ENCODE measurements at places on chromosomes 4 and X.

GRCh38 chr4:107740950-107741701 is 21.1 kb upstream of the PAPSS1 start:
- no peak for DNase-seq

DNA sequence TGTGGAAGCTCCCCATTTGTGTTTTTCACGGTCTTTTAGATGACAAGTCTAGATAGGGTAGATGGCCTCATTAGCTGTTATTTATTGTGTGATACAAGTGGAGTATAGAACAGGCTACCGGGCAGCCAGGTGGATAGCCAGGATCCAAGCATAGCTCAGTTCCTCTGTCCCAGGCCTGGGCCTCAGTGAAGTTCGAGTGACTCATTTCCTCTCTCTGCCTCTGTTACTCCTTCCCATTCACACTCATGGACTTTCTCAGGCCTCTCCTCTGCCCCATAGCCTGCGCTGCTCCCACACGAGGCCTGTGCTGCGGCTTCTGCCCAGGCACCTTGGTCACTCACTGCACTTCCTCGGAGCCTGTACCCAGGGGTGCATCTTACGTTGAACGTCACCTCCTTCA is 54.5 kb downstream of the TENM3 start:
- DNase-seq = no peak

- no peak for DNase-seq
Observed at GRCh38 chrX:108299101-108299591, 139.1 kb downstream of the COL4A6 start.

GRCh38 chr4:107692202-107692601 is 27.8 kb downstream of the PAPSS1 start:
- DNase-seq = no peak

- DNase-seq = no peak
Observed at GRCh38 chrX:23792861-23793553, 10.0 kb downstream of the SAT1 start.

DNA sequence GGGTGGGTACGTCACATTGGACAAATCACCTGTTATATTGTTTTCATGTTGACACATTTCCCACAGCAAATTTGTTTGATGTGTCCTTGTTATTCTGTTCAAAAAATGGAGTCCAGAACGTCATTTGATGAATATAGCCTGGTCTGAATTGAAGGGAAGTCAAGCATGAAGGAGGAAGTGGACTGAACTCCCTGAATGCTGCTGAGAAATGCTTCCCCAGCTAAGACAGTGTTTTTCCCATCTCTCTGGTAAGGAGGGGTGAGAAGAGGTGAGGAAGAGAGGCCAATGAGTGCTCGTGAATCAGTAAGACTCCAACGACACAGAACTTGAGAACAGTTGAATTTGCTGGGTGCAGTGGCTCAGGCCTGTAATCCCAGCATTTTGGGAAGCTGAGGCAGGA is 127.4 kb downstream of the RBM47 start:
- no peak for DNase-seq

DNA sequence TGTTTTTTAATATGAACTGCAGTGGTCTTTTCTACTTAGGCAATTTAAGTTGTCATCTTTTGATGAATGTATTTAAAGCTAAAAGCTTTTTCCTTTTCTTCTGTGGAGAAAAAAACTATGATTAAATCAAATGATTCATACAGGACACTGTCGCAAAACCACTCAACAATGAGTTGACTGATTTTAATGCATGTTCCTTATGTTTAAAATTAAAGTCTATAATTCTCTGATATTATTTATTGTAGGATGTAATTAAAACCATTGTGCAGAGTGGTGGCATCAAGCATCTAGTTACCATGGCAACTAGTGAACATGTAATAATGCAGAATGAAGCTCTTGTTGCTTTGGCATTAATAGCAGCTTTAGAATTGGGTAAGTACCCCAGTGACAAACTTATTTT is 172.5 kb downstream of the RAP1GDS1 start:
- DNase-seq = no peak

GRCh38 chrX:639151-639550 is 8.6 kb downstream of the SHOX start:
- no peak for DNase-seq
